ENCODE measurements at places on chromosomes 4 and X. TPM values are rescaled to one million over a fixed set of nuclear protein-coding genes. Genes with fewer than 3 reads are reported as not detected.

GRCh38 chr4:53592686-53593501 is 1.6 kb upstream of the LNX1 start:
- no peaks in the 10 kb centered on the region for H3K27me3 ChIP-seq
- H3K36me3 ChIP-seq = no peaks in the 10 kb centered on the region
- peaks cover 29% of the 10 kb centered on the region for H3K4me1 ChIP-seq
- DNase-seq = peak; percentile 93
- peak overlapping the region; percentile 82 for H3K27ac ChIP-seq

DNA sequence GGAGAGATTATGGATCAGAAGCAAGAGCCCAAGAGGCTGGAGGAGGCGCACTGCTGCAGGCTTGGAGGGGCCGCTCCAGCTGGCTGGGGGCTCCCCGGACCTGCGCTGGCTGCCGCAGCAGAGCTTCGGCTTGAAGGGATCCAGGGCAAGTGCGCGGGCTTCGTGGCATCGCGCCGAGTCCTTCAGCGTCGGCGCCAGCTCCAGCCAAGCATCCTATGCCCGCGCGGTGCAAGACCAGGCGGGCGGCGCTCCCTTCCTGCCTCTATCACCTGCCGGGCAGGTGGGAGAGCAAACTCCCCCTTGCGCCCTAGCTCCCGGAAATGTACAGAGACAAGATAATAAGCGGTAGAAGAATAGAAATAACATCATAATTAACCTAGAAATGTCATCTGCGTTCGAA is 10.5 kb upstream of the UCP1 start:
- DNase-seq = peak; percentile 42
- peaks cover 14% of the 10 kb centered on the region for H3K27me3 ChIP-seq
- H3K4me3 ChIP-seq = no peak overlapping the region
- H3K27ac ChIP-seq = no peak overlapping the region
- no peaks in the 10 kb centered on the region for H3K4me1 ChIP-seq
- H3K36me3 ChIP-seq = no peaks in the 10 kb centered on the region

DNA sequence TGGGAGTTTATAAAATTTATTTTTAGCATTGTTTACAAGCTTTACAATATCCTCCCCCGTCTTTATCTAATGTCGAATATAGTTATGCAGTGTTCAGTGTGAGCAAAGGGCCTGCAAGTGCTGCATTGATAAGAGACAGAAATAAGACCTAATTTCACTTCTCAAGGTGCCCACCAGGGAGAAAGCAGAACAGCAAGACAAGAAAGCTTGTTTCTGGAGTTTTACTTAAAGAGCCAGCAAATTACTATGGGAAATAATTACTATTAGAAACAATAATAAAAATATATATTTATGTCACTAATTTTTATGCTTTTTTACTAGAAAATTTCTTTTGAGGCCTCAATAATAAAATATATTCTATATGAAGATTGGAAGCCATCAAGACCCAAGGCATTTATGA is 2677.7 kb downstream of the ARAP2 start:
- H3K4me1 ChIP-seq = peaks cover 2% of the 10 kb centered on the region
- no peaks in the 10 kb centered on the region for H3K36me3 ChIP-seq

Gene ARX
- total RNA-seq = not detected

Data from GM23338 (cell line).